Stimulated activated CD4-positive, alpha-beta T cell treated with anti-CD3 and anti-CD28 coated beads, Interleukin-12 subunit alpha, Interleukin-12 subunit beta, amount 100 ng/mL, for 24 hours (primary cell): ENCODE measurements at places on chromosomes 12 and 14.

DNA sequence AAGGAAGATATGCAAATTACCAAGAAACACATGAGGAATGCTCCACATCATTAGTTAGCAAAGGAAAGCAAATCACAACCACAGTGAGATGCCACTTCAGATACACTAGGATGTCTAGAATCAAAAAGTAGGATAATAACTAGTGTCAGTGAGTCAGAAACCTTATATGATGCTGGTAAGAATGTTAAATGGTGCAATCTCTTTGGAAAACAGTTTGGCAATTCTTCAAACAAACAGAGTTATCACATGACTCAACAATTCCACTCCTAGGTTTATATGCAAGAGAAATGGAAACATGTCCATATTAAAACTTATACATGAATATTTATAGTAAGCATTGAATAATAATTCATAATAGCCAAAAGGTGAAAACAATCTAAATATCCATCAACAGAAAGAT, 220.9 kb downstream of the FOXG1 start:
- DNase-seq: no peak

- DNase-seq: no peak
These were observed 24.5 kb downstream of the SSH1 start for GRCh38 chr12:108832730-108833354.

DNA sequence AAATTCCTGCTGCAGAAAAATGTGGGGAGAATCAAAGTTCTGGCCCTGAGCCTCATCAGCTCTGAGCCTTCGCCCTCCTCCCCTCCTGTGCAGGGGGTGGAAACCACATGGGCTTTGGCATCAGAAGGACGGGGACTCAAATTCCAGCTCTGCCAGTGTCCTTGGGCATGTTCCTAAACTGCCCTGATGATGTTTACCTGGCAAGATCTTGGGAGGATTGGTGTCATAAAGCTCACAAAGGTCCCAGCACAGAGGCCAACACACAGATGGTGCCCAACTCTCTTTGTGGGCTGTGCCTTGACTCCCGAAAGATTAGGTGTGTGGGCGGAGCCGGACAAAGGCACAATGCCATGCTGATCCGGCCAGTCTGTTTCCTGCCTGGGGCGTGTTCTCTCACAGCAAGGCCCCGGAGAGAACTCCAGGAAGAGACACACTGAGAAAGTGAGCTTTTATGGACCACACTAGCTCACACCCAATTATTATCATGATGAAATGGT, 20.5 kb upstream of the CLMN start:
- DNase-seq: no peak

- no peak for DNase-seq
These were observed 393.7 kb downstream of the SOX5 start for GRCh38 chr12:23555825-23556207.

DNA sequence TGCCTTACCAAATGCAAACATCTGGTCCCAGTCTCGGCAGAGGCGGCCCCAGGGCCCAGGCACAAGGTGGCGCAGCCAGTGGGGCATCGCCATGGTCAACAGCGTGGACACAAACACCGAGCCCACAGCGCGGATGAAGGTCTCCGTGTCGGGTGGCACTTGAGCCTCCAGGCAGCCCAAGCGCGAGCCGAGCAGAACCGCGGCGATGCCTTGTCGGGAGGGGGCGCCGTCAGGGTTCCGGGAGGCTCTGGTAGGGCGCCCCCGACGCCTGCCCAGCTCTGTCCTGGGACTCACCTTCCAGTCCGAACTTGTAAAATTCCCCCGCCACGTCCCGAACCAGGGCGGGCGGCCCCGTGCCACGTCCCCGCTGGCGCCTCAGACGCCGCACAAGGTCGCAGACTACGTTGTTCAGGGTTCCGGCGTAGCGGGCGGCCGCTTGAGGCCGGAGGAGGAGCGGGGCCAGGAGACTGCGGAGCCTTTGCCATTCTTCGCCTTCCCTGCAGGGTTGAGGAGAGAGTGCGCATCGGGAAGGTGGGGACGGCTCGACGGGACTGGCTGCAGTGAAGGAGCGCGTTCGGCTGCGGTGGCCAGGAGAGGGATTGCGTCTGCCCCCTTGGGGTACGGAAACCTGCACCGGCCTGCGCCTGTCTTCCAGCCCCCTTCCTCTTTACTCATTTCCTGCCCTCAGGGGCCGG, 1.7 kb downstream of the CYP27B1 start:
- DNase-seq: no peak

- no peak for DNase-seq
These were observed 17.8 kb downstream of the EFCAB11 start for GRCh38 chr14:89936654-89937185.

DNA sequence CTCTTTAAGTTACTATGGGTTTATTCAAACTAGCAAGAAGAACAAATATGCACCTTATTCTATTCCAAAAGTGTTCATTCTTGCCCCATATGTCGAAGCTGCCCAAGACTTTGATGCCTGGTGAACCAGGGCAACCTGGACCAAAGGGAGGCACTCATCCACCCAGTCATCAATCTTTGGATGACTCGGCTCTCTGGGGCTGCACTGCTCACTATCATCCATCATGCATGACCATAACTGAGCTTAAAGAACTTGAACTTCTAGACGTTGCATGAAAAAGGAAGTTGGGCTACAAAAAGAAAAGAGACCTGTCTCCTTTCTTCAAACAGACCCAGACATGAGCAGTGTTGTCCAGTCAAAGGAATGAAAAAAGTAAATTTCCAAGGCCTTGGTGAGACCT, 1.2 kb downstream of the KRT4 start:
- DNase-seq: no peak

DNA sequence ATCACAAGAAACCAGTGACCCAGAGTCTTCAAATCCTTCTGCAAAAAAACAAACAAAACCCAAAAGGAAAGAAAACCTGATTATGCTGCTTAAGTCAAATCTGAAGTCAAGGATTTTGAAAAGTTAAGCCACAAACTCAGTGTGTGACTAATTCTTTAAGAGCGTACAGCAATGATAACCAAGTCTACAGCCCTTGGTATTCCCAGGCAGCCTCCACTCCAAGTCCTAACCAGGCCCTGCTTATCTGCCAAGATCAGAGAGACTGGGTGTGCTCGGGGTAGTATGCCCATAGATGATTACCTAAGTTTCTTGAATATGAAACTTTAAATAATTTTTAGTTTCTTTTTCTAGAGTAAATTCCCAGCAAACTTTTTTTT, 13.1 kb downstream of the PGAM5 start:
- DNase-seq: no peak

- DNase-seq: no peak
These were observed 296.6 kb upstream of the KITLG start for GRCh38 chr12:88876857-88877256.

GRCh38 chr12:83573671-83574070, 887.0 kb downstream of the TMTC2 start:
- no peak for DNase-seq
